Activated CD4-positive, alpha-beta memory T cell treated with anti-CD3 and anti-CD28 coated beads, Interleukin-2, amount 10 ng/mL, durations not matched to agents 7 days and 5 days (primary cell): ENCODE measurements at places on chromosomes 2 and 18.

DNA sequence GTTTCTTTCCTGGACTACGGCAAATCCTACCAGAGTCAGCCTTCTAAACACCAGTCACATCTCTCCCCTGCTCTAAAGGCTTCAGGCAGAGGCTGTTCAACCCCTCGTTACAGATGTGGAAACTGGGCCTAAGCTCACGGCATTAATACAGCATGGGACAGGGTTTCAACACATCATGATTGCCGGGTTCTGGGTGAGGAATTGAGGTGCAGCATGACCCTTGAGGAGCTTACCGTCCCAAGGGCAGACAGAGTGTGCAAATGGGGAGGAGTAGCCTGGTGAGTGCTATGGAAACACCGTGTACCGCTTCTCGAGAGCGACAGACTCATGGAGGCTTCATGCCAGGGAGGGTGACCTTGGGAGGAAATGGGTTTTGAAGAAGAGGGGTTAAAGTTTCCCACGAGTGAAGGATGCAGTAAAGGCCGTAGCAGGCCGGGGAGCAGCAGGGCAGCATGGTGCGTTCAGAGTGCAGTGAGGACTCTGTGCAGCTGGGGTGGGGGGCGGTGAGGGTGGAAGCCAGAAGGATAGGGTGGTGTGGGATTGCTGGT, 51.1 kb downstream of the TGOLN2 start:
- H3K36me3 ChIP-seq, result no peaks in the 10 kb centered on the region
- DNase-seq, result no peak
- H3K4me3 ChIP-seq, result no peak overlapping the region
- H3K27ac ChIP-seq, result no peak overlapping the region
- peaks cover 11% of the 10 kb centered on the region for H3K27me3 ChIP-seq

GRCh38 chr2:216607277-216607560, 26.0 kb upstream of the IGFBP2 start:
- H3K36me3 ChIP-seq, result peaks cover 6% of the 10 kb centered on the region
- no peak overlapping the region for H3K4me3 ChIP-seq
- H3K4me1 ChIP-seq, result peaks cover 9% of the 10 kb centered on the region
- DNase-seq, result no peak

- no peaks in the 10 kb centered on the region for H3K27me3 ChIP-seq
- peak overlapping the region; percentile 30 for H3K27ac ChIP-seq
- DNase-seq, result no peak
Measured at GRCh38 chr18:47888156-47888555, 42.3 kb downstream of the SMAD2 start.

DNA sequence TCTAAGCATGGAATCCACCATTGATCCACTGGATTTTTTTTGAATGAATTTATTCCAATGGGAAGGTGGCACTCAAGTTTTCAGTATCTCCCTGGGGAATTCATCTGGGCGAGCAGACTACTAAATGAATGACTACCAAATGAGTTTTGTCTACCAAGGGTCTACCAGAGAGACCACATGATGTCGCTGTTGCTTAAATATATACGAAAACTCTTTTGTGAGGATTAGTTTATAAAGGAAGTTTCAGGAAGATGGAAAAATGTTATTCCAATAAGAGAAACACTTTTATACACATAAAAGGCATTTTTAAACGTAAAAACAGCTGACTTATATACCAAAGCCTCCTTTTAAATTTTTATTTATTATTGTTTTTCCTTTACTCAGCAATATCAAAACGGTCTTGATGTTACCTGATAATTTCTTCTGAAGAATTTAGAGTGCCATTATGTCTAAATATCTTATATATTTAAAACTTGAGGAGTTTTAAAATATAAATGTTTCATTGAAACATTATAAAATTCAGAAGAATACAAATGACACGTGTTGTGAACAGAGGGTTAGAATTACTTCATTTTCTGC, 139.7 kb downstream of the HRH4 start:
- no peaks in the 10 kb centered on the region for H3K4me1 ChIP-seq
- H3K27ac ChIP-seq, result no peak overlapping the region
- H3K36me3 ChIP-seq, result no peaks in the 10 kb centered on the region
- DNase-seq, result no peak

- H3K27ac ChIP-seq, result no peak overlapping the region
- H3K36me3 ChIP-seq, result no peaks in the 10 kb centered on the region
- no peaks in the 10 kb centered on the region for H3K27me3 ChIP-seq
- no peak overlapping the region for H3K4me3 ChIP-seq
Measured at GRCh38 chr2:17136231-17136630, 382.0 kb downstream of the RAD51AP2 start.

GRCh38 chr18:11795916-11796315, 55.3 kb upstream of the CHMP1B start:
- H3K27ac ChIP-seq, result no peak overlapping the region
- H3K36me3 ChIP-seq, result no peaks in the 10 kb centered on the region
- no peak for DNase-seq
- H3K4me1 ChIP-seq, result no peaks in the 10 kb centered on the region
- no peak overlapping the region for H3K4me3 ChIP-seq
- peaks cover 4% of the 10 kb centered on the region for H3K27me3 ChIP-seq

DNA sequence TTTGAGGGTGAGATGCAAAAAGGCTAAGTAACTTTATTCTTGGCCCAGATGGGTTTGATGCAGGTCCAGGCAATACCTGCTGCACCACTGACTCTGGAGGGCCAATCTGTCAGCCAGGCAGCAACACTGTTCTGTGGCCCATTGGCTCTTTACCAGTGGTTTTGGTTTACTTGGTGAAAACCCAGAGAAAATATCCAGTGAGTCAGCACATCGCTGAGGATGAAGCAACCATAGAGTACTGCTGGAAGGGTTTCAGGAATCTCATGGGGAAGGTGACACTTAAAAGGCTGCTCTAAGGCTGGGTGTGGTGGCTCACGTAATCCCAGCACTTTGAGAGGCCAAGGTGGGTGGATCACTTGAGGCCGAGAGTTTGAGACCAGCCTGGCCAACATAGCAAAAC, 192.5 kb upstream of the FAM98A start:
- H3K4me1 ChIP-seq, result no peaks in the 10 kb centered on the region
- no peaks in the 10 kb centered on the region for H3K36me3 ChIP-seq
- H3K27ac ChIP-seq, result no peak overlapping the region
- DNase-seq, result no peak
- no peak overlapping the region for H3K4me3 ChIP-seq

- peaks cover 27% of the 10 kb centered on the region for H3K27me3 ChIP-seq
- no peak for DNase-seq
- no peaks in the 10 kb centered on the region for H3K36me3 ChIP-seq
- H3K4me3 ChIP-seq, result no peak overlapping the region
Measured at GRCh38 chr18:9766740-9767139, 58.6 kb downstream of the RAB31 start.

DNA sequence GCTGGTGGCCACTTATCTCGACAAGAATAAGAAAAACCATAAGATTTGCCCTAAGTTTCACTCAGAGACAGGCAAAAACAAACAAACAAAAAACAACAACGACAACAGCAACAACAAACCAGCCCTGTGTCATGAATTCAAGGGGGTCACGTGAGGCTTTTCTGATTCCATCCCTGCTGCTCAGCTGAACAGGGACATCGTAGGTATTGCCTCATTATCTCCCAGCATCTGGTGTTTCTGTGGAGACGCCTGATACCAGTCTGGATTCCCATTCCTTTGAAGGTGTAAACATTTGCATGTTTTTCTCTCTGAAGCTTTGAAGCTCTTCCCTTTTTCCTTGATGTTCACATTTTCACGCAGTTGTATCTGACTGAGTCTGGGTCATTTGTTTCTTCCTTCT, 117.4 kb downstream of the KCNF1 start:
- no peaks in the 10 kb centered on the region for H3K36me3 ChIP-seq
- no peak for DNase-seq
- no peak overlapping the region for H3K4me3 ChIP-seq
- H3K4me1 ChIP-seq, result no peaks in the 10 kb centered on the region
- H3K27me3 ChIP-seq, result peaks cover 13% of the 10 kb centered on the region

DNA sequence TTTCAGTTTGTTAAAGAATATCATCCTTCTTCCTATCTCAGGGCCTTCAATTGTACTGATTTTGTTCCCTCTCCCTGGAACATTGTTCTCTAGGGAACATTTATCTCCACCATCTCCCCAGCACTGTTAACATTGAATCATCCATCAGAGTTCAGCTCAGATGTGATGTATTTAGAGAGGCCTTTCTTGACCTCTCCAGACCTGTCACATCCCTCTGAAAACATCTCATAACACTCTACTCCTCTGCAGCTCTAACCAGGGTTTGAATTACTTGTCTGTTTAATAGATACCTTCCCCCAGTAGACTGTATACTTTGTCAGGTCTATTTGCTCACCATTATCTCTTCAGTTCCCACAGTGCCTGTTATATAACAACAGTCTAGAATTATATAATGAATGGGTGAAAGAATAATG, 98.6 kb downstream of the GALNT1 start:
- no peak overlapping the region for H3K4me3 ChIP-seq
- H3K27ac ChIP-seq, result no peak overlapping the region
- H3K27me3 ChIP-seq, result no peaks in the 10 kb centered on the region
- no peaks in the 10 kb centered on the region for H3K4me1 ChIP-seq

DNA sequence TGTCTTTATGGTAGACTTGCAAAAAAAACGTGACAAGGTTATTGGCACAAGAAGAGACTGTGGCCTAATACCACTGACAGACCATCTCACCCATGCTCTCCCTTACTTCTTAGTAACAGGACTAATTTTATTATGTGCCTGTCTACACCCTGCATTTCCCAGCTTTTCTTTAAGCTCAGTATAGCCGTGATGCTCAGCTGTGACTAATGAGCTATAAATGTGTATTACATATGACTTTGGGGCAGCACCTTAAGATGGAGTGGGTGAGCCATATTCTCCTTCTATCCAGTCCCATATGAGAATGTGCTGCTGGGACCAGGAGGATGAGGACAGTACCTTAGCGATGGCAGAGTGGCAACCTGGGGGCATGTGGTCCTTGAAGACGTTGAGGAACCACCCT, 293.5 kb downstream of the RNF144A start:
- H3K36me3 ChIP-seq, result no peaks in the 10 kb centered on the region
- H3K27me3 ChIP-seq, result no peaks in the 10 kb centered on the region
- no peaks in the 10 kb centered on the region for H3K4me1 ChIP-seq
- no peak overlapping the region for H3K27ac ChIP-seq
- no peak overlapping the region for H3K4me3 ChIP-seq

- no peak overlapping the region for H3K27ac ChIP-seq
- no peaks in the 10 kb centered on the region for H3K4me1 ChIP-seq
- no peaks in the 10 kb centered on the region for H3K36me3 ChIP-seq
Measured at GRCh38 chr18:9823805-9824473, 61.8 kb upstream of the TXNDC2 start.

GRCh38 chr2:207255565-207256470, 90.1 kb upstream of the KLF7 start:
- no peaks in the 10 kb centered on the region for H3K36me3 ChIP-seq
- H3K4me1 ChIP-seq, result peaks cover 36% of the 10 kb centered on the region
- H3K27me3 ChIP-seq, result peaks cover 6% of the 10 kb centered on the region
- DNase-seq, result no peak
- no peak overlapping the region for H3K27ac ChIP-seq
- H3K4me3 ChIP-seq, result no peak overlapping the region

DNA sequence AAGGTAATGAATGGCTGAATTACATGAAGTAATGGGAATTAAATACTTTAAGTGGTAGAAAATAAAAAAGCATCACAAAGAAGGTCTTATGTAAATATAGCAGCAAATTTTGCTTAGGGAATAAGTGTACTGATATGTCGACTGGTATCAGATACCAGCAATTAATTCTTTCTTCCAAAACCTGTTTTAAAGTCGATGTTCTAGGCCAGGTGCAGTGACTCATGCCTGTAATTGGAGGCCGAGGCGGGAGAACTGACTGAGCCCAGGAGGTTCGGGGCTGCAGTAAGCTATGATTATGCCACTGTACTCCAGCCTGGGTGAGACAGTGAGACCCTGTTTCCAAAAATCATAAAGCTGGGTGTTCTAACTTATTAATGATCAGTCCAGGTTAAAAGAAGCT, 30.3 kb downstream of the SP3 start:
- no peak for DNase-seq
- H3K36me3 ChIP-seq, result peaks cover 35% of the 10 kb centered on the region
- no peak overlapping the region for H3K4me3 ChIP-seq
- H3K27me3 ChIP-seq, result no peaks in the 10 kb centered on the region

- peaks cover 58% of the 10 kb centered on the region for H3K4me1 ChIP-seq
- H3K4me3 ChIP-seq, result peak overlapping the region; percentile 55
- H3K27me3 ChIP-seq, result no peaks in the 10 kb centered on the region
- H3K27ac ChIP-seq, result peak overlapping the region; percentile 71
- peak; percentile 38 for DNase-seq
- H3K36me3 ChIP-seq, result peaks cover 42% of the 10 kb centered on the region
Measured at GRCh38 chr2:96737831-96738230, 2.0 kb downstream of the LMAN2L start.

DNA sequence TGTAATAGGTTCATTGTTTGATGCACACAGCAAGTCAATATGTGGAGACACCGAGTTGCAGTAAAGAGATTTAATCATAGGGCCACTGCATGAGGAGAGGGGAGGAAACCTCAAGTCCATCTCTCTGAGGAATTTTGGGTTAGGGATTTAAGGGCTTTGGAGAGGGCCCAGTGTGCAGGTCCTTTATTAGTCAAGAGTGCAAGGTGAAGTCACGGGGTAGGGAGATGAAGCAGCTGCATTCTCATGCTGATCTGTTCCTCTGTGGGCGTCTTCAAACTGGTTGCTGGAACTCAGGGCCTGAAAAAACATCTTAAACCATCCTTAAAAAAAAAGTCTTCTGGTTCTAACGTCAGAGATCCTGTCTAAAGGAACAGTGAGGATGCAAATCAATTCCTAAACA, 131.6 kb downstream of the NXPH2 start:
- DNase-seq, result no peak
- H3K27ac ChIP-seq, result no peak overlapping the region
- no peak overlapping the region for H3K4me3 ChIP-seq
- H3K36me3 ChIP-seq, result no peaks in the 10 kb centered on the region

- no peak for DNase-seq
- no peaks in the 10 kb centered on the region for H3K36me3 ChIP-seq
- H3K27me3 ChIP-seq, result no peaks in the 10 kb centered on the region
Measured at GRCh38 chr2:52703004-52703403, 1064.6 kb upstream of the CHAC2 start.

DNA sequence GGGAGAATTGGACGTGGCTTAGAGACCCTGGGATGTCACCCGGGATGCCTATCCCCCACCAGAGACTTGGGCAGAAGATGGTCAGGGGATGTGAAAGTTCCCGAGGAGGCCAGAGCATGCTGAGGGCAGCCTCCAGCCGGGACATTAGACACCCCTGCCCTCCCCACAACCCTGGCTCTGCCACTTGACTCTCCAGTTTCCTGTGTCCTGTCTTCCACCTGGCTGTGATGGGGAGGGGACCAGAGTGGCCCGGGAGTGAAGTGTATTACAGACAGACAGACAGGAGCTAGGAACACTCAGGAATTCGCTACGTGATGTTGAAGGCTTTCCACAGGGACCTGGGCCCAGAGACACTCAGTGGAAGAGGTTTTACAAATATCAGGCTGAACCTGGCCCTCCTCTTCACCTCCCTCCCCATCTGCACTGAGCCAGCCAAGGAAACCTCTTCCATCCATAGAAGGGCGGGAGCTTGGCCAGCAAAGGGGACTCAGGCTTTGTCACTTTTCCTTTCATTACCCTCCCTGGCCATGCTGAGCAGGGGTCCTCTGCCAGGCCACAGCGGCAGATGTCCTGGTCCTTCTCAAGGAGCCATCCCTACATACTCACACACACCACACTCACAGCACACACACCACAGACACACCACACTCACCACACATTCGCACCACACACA, 60.7 kb downstream of the SDC1 start:
- no peak overlapping the region for H3K27ac ChIP-seq
- DNase-seq, result no peak
- no peaks in the 10 kb centered on the region for H3K36me3 ChIP-seq
- H3K4me1 ChIP-seq, result no peaks in the 10 kb centered on the region
- H3K4me3 ChIP-seq, result no peak overlapping the region
- H3K27me3 ChIP-seq, result peaks cover 17% of the 10 kb centered on the region
